ENCODE measurements at places on chromosomes 5 and 9.

DNA sequence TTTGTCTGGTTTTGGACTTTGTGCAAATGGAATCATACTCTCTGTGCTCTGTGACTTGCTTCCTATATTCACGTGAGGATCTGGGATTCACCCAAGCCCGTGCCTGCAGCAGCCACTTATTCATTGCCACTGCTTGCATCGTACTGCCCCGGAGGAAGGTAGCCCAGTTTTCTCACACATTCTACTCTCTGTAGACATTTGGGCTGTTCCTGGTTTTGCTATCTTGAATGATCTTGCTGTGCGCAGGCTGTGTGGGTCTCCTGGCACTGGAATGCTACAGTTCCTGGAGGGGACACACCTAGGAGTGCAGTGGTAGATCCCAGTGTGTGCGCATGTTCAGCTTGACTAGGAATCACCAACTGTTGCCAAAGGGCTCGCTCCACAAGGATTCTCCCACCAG lies 99.2 kb upstream of the BOD1 start:
- no peak for DNase-seq

DNA sequence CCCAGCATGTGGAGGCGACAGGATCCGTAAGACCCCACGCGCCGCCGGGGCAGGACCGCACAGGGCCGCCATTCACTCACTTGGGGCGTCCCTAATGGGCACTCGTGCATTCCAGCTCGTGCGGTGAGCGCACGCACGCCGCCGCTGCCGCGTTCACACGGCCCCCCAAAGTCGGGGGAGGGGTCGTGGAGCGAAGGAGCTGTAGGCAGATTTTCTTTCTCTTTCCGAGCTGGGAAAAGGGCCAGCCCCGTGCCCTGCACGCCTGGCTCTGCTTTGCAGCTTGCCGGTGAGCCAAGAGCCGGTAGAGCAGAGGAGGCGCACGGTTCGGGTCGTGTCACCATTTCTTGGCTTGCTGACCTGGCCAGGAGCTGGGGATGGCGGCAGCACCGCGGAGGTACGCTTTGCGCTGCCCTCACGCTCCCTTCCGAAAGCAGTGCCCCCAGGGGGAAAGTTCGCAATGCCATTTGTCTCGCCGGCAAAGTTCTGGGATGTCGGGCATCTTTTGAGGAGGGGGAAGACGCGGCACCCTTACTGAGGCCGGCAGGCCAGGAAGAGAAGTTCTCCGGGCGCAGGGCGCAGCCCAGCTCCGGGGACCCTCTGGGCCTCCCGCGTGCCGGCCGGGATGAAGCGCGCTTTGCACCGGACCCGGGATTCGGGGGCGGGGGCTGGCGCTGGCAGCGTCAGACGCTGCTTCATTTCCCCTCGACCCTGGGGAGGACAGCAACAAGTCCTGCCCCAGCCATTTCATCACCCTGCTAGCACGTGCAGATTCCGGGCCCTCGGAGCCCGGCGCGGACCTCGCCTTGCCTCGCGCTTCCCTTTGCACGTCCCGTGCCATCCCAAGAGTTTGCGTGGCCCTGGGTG lies 898 bp downstream of the STC2 start:
- no peak for DNase-seq

DNA sequence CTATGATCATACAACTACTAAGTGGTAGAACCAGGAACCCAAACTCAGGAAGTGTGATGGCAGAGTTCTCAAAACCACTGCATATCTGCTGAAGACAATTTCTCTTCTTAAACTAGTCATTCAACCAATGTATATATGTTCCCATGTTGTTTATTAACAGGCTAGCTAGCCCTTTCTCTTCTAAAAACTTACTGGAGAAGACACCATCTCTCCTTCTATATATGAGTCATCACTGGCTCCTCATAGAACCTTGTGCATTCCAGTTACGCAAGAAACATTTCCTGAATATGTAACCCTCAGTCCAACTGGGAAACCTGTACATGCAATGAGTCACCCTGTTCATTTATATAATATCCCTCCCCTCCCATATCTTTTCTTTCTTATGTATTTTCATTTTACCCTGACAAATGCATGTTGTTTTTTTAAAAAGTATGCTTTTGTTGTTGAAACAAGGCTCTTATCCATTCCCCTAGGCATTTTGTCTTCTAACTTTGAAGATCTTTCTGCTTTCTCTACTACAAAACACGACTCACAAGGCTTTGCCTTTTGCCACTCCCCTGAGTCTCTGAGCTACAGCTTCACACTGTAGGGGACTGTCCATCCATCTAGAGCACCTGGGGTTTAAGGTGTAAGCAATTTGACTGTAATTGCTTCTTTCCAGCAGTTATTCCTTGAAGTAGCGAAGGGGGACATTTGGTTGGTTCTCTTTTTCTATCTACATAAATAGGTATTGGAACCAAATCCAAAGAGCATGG lies 119.5 kb downstream of the ANXA1 start:
- DNase-seq, result no peak

DNA sequence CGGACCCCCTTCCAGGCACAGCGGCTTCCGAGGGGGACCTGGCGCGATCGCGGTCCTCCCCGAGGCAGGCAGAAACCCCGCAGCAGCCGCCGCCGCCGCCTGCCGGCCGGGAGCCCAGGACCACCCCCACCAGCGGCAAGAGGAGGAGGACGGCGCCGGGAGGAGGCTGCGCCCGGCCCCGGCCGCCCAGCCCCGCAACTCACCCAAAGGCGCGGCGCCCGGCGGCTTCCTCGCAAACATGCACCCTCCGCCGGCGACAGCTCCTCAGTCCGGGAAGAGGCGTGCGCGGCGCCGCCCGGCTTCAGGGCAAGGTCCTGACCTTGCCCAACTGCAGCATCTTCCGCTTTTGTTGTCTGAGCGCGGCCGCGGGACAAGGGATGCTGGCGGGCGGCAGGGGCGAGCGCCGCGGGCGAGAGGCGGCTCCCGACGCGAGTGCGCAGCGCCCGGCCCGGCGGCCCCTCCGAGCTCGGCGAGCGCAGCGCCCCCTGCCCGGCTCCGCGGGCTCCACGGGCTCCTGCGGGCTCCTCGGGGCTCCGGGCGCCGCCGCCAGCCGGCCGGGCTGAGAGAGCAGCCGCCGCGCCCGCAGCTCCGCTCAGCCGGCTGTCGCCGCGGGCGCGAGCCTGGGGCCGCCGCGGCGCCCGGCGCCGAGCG lies 507 bp downstream of the CTNND2 start:
- DNase-seq, result no peak

DNA sequence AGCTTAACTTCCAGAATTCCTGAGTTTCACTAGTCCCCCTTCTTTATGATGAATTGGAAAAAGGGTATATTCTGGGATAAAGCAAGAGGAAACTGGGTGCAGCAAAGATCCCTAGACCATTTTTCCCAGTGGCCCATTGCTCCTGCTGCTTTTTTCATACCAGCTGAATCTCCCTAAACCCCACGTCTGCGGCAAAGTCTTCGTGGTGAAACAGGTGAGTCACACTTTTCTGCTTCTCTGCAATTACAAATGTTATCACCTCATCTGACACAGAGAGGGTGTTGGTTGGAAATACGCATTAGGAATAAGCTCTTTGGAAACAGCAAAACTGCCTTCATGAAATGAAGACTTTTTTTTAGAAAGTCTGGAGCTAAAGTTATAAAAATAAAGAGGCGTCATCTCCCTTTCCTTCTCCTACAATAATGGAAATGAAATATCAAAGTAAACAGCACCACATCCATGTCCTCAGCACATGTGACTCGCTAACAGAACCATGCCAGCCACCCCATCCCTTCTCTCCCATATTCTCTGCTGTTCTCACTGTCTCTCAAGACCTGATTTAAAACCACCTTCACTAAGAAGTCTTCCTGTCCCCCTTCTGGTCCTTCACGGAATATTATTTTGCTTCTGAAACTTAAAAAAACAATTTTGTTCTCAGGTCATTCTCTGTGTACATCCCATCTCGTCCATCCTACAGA lies 39.5 kb upstream of the GLRX start:
- DNase-seq, result no peak

DNA sequence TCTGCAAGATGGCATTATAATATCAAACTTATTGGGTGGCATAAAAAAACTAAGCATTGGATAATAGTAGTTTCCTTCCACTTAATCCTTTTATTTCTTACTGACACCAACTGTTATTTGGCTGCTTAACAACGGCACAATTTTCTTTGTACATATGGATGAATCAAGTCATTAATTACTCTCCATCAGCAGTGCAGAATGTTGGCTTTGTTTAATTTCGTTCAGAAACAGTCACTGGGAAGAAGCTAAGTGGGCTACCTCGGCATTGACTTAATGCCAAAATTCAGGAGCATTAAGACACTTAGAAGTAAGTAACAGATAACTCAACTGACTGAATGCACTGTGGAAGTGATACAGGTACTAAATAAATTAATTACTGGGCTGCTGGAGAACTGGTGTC lies 460.4 kb downstream of the CTNND2 start:
- no peak for DNase-seq

GRCh38 chr9:134469041-134469875 lies 143.0 kb downstream of the RXRA start:
- no peak for DNase-seq

DNA sequence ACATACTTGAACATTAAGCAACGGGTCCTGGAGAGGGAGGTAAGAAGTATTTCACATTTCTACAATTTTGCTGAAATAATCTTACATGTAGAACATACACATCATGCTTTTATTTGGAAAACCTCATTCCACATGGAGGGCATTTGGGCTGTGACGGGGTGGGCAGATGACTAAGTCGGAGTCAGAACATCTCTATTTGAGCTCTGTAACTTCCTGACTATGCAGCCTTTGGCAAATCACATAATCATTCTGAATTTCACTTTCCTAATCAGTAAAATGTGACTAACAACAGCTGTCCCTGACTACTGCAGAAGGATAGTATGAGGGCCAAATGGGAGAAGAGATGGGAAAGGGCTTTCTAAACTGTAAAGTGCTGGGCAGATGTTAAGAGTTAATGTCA lies 17.1 kb upstream of the IL6ST start:
- no peak for DNase-seq

- DNase-seq, result no peak
Observed at GRCh38 chr5:113263545-113263944, 171.2 kb downstream of the TSSK1B start.

GRCh38 chr5:94376672-94377345 lies 241.6 kb downstream of the KIAA0825 start:
- no peak for DNase-seq

- no peak for DNase-seq
Observed at GRCh38 chr9:27703216-27703980, 130.1 kb upstream of the C9orf72 start.

DNA sequence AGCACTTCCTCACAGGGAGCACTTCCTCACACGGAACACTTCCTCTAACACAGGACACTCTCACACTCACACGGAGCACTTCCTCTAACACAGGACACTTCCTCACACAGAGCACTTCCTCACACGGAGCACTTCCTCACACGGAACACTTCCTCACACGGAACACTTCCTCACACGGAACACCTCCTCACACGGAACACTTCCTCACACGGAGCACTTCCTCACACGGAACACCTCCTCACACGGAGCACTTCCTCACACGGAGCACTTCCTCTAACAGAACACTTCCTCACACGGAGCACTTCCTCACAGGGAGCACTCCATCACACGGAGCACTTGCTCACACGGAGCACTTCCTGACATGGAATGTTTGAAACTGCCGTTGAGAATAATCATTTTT lies 13.4 kb downstream of the POMT1 start:
- DNase-seq, result no peak

- DNase-seq, result no peak
Observed at GRCh38 chr5:10812218-10812617, 51.2 kb upstream of the DAP start.

DNA sequence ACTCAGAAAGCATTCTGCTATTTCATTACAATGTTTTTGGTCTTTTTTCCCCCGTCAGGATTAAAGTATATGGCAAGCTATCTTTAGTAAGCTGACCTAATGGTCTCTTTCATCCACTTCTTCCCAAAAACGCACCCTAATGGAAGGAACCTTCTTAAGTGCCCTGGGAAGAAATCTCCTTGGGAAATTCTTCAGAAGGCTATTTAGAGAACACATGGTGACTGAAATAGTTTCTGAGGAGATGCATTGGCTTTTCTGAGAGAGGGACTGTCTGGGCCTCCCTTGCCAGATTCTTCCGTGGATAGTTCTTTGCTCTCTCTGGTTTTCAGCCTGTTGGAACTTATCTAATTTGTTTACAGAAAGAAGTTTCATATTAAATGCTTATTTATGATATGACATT lies 524.1 kb upstream of the MEF2C start:
- no peak for DNase-seq

Measured in B cell (primary cell).